T-helper 1 cell (primary cell): ENCODE measurements at places on chromosomes 6 and 20.

- DNase-seq: no peak
These were observed 18.1 kb downstream of the TUBB2B start for GRCh38 chr6:3209114-3210023.

DNA sequence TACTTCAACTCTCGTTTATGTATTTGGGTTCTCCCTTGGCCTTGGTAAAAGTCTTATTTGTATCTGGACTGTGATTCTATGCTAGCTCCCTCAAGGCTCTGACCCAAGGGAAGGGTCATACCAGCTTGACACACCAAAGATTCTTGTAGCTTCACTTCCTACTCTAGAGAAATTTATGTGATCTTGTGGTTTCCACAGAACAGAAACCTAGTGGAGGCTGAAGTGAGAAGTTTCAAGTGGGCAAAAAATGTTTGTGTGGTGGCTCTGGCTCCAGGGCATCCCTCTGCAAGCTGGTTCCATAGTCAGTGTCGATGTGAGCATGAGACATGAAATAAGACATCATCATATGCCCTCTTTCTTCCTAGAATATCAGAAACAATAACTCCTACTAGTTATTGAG is 48.1 kb upstream of the TNFRSF21 start:
- DNase-seq: no peak

DNA sequence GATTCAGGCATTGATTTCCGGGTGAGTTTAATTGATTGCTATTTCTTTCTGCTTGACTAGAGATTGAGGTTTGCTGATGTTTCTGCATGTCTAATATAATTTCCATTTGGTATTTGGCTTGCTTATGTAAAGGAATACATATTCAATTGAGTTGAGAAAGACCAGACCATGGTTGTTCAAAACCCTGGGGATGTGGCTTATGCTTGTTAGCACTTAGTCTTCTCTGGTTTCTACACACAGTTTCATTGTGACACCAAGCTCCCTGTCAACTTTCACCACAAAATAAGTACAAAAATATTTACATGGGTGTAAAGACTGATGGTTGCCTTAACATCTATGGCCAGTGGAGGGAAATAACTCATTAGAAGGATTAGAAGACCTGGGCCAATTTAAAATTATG is 209.6 kb downstream of the CDH26 start:
- no peak for DNase-seq

GRCh38 chr6:166779381-166779780 is 152.3 kb upstream of the RPS6KA2 start:
- no peak for DNase-seq

DNA sequence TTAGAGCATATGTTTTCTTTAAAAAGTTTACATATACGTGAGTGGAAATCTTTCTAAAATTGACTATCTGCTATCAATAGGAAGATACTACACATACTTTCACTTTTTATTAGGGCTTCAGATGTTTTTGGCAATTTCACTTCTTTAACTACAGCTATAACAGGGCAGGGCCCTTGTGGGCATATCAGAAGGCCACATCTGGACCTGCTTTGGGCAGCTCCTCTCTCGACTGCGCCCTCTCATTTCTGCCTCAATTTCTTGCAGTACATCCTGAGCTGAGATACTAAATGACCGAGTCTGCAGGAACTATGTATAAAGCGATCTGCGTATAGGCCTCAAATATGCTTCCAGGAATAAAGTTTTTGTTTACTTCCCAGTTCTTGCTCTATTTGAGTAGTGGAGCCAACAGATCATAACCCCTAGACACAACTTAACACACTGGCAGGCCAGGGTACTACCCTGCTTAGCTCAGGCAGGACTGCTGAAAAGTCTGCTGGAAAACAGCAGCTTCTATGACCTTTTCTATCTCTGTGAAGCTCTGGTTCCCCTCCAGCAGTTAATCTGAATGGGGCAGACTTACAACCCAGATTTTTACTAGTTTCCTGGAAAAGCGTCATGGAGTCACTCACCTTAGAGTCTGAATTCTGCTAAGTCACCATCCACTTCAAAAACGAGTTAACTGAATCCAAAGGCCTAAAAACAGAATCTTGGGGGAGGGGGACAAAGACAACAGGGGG is 12.7 kb downstream of the GCLC start:
- DNase-seq: no peak

DNA sequence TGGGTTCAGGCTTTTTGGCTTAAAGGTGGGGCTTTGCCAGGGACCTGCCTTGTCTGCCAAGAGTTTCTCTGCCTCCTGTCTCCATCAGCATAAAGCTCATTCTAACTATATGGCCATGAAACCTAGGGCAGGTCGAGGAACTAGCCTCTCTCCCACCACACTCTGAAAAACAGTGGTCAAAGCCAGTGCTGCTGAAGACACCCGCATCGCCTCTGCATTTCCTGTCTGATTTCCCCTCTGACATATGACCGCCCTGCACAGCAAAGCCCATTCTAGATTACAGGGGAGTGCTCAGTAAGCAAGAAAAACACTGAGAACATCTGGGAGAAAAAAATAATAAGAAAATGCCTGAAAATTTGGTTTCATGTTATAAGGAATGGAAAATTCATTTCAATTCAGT is 573.6 kb downstream of the PRKN start:
- DNase-seq: no peak

DNA sequence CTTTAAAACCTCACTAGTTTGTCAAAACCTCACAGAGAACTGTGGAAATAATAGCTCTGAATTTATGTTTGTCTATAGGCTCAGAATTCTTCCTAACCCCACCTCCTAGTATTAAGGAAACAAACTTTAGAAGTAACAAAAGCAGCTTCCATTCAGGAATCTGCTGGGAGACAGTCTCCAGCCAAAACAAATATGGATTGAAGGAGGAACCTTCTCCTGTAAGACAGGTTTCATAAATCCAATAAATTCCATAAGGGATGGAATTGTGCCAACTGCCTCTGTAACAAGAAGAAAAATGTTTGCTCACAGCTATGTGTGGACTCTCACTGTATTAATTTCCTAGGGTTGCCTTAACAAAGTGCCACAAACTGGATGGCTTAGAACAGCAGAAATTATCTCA is 7.5 kb downstream of the SYCP2 start:
- no peak for DNase-seq
